ENCODE measurements at places on chromosomes 12 and 14.

GRCh38 chr12:119828300-119828699 is 48.8 kb downstream of the CIT start:
- DNase-seq: no peak

DNA sequence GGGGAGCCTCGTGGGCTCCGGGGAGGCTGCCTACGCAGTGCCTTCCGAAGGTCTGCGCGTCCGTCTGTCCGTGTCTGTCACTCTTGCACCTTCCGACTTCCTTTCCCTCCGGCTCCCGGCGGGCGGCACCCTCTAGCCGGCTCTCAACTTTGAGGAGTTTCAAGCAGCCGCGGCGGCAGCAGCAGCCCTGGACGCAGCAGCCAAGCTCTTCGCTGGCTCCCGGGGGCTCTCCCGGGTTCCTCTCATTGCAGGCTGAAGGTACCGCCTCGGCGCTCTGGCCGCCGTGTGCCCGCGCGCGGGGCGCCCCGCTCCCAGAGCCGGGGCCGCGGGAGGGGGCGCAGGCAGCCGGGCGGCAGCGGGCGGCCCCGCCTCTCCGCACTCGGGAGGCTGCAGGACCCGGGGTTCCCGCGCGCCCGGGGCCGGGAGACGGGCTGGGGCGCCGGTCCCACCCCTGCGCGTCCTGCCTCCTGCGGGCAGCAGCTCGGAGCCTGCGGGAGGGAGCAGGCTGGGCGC is at the start of the genes AMIGO2 and PCED1B:
TSS of gene AMIGO2 (minus strand) at position 492 of the 513 bp plus-strand sequence. CDS start 957 bp downstream, outside the sequence.
TSS of gene PCED1B (plus strand) at position 154 of the 513 bp plus-strand sequence. CDS start 155,443 bp downstream, outside the sequence.
- peak; percentile 59 for DNase-seq

DNA sequence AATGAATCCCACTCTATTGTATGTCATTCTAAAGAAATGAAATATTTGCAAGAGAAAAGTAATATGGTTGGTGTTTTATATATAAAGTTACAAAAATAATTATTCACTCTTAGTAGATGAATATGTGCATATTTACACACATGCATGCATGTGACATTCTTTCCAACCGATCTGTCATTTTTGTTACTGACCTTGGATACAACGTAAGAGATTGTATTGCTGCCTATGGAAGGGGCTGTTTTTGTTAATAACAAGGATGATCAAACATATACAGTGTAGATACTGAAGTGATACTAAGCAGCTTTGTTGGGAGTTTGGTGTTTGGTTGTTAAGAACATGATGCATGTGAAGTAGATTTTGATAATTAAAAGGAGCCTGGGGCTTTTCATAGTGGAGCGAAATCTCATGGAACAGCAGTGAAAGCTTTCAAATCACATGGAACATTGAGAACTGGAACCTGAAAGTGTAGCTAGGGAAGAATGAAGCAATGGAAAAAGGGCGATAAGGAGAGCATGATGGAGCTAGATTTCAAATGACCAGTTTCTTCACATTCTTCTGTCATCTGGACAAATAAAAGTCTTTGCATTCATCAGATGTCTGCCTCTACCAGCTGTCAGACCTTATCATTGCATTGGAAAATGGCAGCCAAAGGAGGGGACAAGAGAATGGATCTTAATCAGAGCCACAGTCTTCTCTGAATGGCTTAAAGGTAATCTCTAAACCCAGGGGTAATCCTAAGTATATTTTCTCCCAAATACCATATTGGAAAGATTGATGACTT is 10.0 kb downstream of the BORCS5 start:
- no peak for DNase-seq

DNA sequence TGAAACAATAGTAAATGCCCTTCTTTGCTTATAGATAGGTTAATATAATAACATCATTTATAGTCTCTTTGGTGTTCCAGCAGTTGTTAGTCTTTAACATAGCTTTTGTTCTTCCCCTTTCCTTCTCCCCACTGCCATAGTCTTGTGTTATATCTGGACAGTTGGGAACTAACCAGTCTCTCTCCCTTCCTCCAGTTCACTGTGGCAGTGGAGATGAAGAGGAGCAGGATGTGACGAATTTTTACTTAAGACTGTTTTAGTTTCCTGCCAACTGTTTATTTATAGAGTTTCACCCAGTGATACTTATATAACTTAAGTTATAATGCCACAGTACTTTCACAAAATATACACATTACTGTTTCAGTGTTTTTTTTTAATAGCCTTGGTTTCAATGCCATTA is 277.4 kb downstream of the PDZRN4 start:
- DNase-seq: peak; percentile 20

GRCh38 chr12:115767916-115768315 is 509.6 kb downstream of the MED13L start:
- DNase-seq: no peak

DNA sequence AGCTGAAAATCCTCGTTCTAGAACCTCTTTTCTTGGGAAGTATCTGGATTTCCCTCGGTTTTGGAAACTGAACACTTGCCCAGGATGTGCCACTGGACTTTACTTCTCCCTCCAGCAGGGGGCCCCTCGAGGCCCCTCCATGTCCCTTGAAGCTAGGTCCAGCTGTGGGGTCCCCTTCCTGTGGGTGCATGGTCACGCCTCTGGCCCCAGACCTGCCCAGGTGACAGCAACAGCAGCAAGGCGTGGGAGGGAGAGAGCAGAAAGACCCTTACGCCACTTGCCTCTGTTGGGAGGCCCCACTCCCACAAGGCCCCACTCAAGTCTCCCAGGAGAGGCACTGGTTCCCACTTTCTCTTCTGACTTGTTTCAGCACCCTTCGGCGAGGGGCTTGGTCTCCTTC is 3.1 kb downstream of the SLC25A29 start:
- no peak for DNase-seq

GRCh38 chr14:53044486-53044885 is 93.6 kb upstream of the FERMT2 start:
- DNase-seq: no peak

Data from common myeloid progenitor, CD34-positive (primary cell).